NCI-H1048 (cell line): ENCODE measurements at places on chromosomes 4 and X.

- DNase-seq = no peak
Measured at GRCh38 chr4:144970597-144970996, 127.4 kb downstream of the ANAPC10 start.

- no peak for DNase-seq
Measured at GRCh38 chrX:134484039-134484438, 24.1 kb downstream of the HPRT1 start.

- no peak for DNase-seq
Measured at GRCh38 chr4:7862561-7863192, 77.0 kb downstream of the AFAP1 start.

DNA sequence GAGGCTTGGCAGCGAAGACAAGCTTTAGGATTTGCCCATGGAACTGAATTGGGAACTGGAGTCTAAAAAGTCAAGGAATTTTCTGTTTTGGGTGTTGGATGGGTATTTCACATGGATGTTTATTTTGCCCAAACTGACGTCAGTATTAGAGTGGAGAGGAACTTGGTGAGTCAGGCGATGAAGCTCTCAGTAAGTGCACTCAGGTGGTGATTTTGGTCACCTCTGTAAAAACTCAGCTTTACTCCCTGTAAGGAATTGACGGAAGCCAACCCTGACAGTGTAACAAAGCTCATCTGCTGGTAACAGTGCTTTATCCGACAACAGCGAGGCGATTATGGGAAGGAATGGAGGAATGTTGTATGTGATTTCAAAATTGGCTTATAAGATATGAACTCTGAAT lies 77.0 kb upstream of the PGRMC2 start:
- no peak for DNase-seq

- DNase-seq = no peak
Measured at GRCh38 chr4:42401171-42401570, 3.9 kb downstream of the SHISA3 start.

- DNase-seq = no peak
Measured at GRCh38 chrX:17292111-17292527, 82.9 kb upstream of the NHS start.

GRCh38 chr4:31549256-31549655 lies 829.1 kb downstream of the PCDH7 start:
- DNase-seq = no peak

DNA sequence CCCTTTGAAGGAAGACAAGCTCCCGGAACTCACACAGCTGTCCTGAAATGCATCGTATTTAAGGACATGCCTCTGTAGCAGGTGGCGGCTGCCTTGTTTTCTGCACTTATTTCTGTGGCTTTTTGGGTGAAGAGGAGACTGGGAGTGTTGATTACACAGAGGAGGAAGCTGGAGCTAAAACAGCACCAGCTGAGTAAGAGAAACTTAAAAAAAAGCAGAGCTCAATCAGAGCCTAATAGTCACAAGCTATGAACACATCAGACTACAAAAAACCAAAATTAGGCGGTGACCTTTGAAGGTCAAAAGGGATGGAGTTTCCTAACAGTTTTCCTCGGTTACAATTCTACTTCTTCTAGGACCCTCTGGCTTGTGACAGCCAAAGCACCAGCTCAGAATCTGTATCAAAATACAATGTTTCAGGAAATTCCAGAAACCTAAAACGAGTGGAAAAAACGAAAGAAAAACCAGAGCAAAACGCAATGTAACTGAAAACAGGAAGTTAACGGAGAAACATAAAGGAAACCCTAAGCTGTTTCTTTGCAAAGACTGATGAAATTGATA lies 13.5 kb downstream of the PRKX start:
- DNase-seq = no peak

DNA sequence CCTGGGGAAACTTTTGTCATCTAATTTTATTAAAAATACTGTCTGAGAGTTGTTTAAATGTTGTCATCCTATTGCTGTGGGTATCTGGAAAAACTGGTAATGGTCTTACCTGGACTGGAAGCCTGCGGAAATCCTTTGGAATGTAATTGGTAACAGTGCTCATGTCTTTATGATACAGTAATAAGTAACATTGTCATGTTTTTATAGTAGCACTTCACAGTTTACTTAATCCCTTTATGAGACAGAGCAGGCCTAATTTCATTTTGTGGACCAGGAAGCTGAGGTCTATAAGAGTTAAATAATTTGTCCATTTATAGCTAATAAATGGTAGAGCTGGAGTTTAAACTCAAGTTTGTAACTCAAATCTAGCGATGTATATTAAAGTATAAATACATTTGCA lies 88.3 kb downstream of the TRAPPC11 start:
- no peak for DNase-seq

- DNase-seq = no peak
Measured at GRCh38 chr4:139458999-139459398, 5.1 kb downstream of the RAB33B start.

GRCh38 chr4:168836490-168836889 lies 173.6 kb downstream of the CBR4 start:
- DNase-seq = no peak

DNA sequence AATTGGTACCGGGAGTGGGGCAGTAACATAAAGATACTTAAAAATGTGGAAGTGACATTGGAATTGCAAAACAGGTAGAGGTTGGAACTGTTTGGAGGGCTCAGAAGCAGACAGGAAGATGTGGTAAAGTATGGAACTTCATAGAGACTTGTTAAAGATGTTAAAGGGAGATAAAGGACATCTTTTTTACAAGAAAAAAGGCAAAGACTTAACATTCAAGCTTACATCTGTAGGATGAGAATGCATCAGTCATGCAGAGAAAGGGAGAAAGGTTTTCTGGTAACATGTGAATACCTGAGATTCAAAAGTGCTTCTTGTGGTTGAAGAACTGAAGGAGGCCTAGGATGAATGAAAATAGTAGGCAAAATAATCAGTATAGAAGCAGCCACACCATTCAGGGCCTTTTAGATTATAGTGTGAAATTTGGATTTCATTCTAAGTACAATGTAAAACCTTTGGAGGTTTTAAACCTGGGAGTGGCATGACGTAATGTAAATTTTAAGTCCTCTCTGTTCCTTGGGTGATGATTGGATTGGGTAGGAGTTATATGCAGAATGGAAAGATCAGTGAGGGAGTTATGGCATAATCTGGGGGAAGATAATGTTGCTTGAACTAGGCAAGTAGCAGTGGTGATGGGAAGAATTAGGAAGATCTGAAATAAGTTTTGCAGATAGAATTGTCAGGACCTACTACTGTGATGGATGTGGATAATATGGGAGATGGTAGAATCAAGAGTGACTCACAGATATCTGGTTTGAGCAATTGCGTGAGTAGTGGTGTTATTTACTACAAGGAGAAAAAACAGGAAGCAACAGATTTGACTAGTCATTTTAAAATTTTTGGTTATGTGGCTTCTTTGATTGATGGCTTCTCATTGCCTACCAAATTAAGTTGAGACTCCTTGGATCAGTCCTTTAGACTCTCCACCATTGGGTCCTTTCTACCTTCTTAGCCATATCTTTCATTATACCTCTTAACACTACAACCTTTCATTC lies 138.7 kb downstream of the VSIG4 start:
- no peak for DNase-seq

- DNase-seq = no peak
Measured at GRCh38 chr4:157514711-157515110, 294.2 kb downstream of the GRIA2 start.

DNA sequence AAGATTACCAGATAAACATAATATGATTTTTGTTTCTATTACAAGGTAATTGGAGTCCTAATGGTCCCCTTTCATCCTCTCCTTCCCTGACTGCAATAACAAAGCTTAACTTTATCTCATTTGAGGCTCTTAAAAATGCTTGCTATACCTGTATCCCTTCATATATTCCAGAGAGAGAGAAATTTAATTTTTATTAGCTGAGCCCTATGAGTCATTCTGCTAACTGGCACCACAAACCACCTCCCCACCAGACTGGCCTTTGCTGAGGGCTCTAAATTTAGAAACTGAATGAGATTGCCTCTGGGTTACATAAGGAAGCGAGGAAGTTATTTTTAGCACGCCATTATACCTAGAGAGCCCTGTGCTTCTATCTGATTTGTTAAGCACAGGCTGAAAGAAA lies 27.4 kb downstream of the CBLL2 start:
- DNase-seq = no peak

DNA sequence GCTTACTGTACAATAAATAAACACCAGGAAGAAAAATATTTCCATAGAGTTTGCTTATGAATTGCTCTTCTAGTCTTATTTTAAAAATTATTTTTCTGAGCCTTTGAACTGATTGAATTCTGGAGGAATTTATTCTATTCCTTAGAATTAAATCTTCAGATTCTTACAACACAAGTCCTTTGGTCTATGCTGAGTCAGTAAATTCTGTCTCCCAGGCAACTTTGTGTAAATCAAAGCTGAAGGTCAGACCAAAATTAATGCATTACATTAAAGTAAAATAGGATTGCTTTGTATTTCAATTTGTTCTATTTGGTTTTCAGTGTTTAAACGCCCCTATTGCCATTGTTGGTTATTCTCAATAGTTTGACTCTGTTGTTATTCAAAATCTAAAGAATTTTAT lies 26.8 kb upstream of the STPG2 start:
- no peak for DNase-seq
